ENCODE measurements at places on chromosomes 12 and 14.

- no peak for DNase-seq
Measured at GRCh38 chr14:78259831-78260230, 89.7 kb downstream of the NRXN3 start.

DNA sequence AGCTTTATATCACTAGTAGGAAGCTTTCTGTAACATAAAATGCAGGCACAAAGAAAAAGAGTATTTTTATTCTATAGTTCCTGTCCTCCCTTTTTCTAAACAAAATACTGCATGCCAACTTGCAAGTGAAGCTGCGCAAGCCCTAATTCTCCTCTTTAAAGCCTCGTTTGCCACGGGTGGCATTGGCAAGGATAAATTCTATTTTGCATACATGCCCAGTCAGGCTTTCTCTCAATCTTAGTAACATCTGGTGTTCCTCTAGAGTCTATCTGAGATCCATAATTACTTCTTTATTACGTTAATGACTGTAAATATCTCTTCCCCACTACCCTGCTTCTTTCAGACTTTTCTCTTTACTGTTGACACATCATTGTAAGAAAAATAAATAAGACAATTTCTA is 97.1 kb upstream of the DAAM1 start:
- no peak for DNase-seq

DNA sequence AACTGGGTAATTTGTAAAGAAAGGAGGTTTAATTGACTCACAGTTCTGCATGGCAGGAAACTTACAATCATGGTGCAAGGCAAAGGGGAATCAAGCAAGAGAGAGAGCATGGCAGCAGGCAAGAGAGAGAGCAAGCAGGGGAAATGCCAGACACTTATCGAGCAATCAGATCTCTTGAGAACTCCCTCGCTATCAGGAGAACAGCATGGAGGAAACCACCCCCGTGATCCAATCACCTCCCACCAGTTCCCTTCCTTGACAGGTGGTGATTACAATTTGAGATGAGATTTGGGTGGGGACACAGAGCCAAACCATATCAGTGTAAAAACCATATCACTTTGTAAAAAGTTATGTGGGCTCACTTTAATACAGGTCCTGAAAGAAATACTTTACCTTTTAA is 56.4 kb upstream of the NEDD1 start:
- DNase-seq = no peak

- DNase-seq = no peak
Measured at GRCh38 chr12:75366629-75367028, 24.3 kb upstream of the GLIPR1L2 start.
